Naive B cell (primary cell): ENCODE measurements at places on chromosomes 3 and 15. TPM values are rescaled to one million over a fixed set of nuclear protein-coding genes. Genes with fewer than 3 reads are reported as not detected.

- H3K27ac ChIP-seq = no peak overlapping the region
- H3K27me3 ChIP-seq = no peaks in the 10 kb centered on the region
- no peak overlapping the region for H3K4me3 ChIP-seq
- no peak for DNase-seq
- H3K4me1 ChIP-seq = no peaks in the 10 kb centered on the region
These were observed 21.2 kb upstream of the OCA2 start for GRCh38 chr15:28120359-28120640.

The C3orf85 gene
- not detected for polyA plus RNA-seq

DNA sequence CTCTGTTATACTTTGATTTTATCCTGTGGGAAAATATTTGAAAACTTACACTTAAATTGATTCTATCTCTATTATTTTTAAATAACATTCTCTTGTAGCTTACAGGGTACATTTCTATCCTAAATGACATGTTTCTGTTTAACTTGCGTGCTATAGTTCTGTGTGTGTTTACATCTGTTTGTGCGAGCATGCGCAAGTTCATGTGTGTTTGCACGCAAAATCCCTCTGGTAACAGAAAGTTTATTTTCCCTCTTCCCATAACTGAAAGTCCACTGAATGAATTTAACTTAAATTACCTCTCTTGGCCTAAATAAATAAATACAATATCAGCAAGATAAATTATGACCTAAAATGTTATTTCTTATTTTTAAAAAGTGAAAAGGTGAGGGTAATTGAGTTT is 117.3 kb upstream of the NEO1 start:
- peaks cover 4% of the 10 kb centered on the region for H3K36me3 ChIP-seq
- H3K27ac ChIP-seq = no peak overlapping the region
- no peaks in the 10 kb centered on the region for H3K4me1 ChIP-seq
- H3K4me3 ChIP-seq = no peak overlapping the region
- H3K27me3 ChIP-seq = peaks cover 60% of the 10 kb centered on the region

GRCh38 chr3:120420928-120421551 is 29.8 kb downstream of the FSTL1 start:
- H3K27ac ChIP-seq = no peak overlapping the region
- no peak for DNase-seq
- no peaks in the 10 kb centered on the region for H3K36me3 ChIP-seq
- peaks cover 22% of the 10 kb centered on the region for H3K27me3 ChIP-seq
